Caco-2 (cell line): ENCODE measurements at places on chromosomes 13 and 19. TPM values are rescaled to one million over a fixed set of nuclear protein-coding genes. Genes with fewer than 3 reads are reported as not detected.

CILP2 gene
- total RNA-seq = 1.1 and 1.3 TPM in 2 replicates

GDF15 gene
- total RNA-seq = 55.3 and 56.1 TPM in 2 replicates

ZNF444 gene
- total RNA-seq = 92.2 and 95.6 TPM in 2 replicates

DNA sequence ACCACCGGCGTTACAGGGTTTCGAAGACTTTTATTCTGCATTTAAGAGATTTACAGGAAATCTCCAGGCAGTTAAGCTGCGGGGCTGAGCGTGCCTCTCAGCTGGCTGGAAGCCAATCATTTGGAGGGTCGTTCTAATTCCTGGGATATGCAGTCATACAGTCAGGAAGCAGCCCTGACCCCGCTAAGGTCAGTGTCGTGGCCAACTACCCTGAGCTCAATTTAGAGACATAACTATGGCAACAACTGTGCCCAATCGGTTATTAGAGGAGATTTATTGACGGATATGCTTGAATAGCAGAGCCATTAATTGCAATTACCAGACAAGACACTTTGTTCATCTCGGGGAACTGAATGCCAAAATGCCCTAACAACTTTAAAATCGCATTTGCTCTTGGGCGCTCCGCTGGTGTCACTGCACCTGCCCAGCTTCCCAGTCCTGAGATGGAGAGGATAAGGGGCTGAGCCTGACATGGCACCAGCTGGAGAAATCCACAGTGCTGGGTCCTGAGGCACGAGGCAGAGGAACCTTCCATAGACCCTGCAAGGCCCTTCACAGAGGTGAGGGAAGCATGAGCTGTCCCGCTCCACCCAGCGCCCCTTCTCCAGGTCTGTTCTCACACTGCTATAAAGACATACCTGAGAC, 15.1 kb upstream of the ZNF507 start:
- no peak for DNase-seq
- no peak overlapping the region for H3K4me3 ChIP-seq
- H3K36me3 ChIP-seq = no peaks in the 10 kb centered on the region
- no peak overlapping the region for H3K27ac ChIP-seq
- no peaks in the 10 kb centered on the region for H3K27me3 ChIP-seq

DNA sequence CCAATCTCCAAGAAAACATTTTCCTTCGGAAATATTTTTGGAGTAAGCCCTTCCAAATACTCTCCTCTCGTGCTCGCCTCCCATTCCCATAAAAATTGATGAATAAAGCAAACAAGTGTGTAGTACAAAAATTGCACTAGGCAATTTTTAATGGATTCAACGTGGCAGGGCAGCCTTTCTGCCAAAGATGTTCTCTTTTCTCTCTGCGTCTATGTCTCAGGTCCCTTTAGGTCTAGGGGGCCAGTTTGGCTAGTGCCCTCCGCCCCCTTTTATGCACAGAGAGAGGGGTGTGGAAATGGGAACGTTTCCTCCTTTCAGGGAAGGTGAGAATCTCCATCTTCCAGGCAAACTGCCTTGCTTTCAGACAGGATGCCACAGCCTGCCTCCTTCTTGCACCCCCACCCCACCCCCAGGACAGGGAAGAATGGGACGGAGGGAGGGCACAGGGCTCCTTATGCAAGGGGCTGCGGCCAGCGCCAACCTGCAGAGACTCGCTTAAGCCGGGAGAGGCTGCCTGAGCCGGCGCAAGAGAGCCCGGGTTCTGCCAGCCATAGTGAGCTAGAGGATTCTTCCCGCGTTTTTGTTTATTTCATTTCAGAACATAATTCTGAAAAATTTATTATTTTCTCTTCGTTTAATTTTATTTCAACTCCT, 2.7 kb upstream of the ZIC2 start:
- peaks cover 18% of the 10 kb centered on the region for H3K4me1 ChIP-seq
- no peak overlapping the region for H3K27ac ChIP-seq
- peaks cover 10% of the 10 kb centered on the region for H3K27me3 ChIP-seq
- no peak overlapping the region for H3K4me3 ChIP-seq
- no peak for DNase-seq
- no peaks in the 10 kb centered on the region for H3K36me3 ChIP-seq

- no peaks in the 10 kb centered on the region for H3K36me3 ChIP-seq
- H3K27me3 ChIP-seq = no peaks in the 10 kb centered on the region
- peaks cover 13% of the 10 kb centered on the region for H3K4me1 ChIP-seq
- no peak for DNase-seq
- no peak overlapping the region for H3K27ac ChIP-seq
- no peak overlapping the region for H3K4me3 ChIP-seq
Observed at GRCh38 chr13:98677398-98677797, 75.1 kb downstream of the SLC15A1 start.

DNA sequence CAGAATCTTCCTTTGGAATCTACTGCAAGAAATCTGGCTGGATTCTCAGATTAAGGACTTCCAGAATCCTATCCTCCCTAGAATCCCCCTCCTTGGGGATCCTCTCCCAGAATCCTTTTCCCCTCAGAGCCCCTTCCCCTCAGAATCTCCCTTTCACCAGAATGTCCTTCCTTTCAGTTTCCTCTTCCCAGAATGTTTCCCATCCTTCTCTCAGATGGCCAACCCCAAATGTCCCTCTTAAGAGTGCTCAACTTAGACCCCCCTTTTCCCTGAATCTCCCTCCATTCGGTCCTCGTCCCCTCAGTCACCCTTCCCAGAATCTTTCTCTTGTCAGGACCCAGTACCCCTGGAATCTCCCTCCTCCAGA, 584 bp upstream of the RPS16 start:
- no peaks in the 10 kb centered on the region for H3K27me3 ChIP-seq
- peaks cover 7% of the 10 kb centered on the region for H3K36me3 ChIP-seq
- peak overlapping the region; percentile 93 for H3K27ac ChIP-seq
- DNase-seq = no peak
- peaks cover 18% of the 10 kb centered on the region for H3K4me1 ChIP-seq

- no peak overlapping the region for H3K27ac ChIP-seq
- DNase-seq = no peak
- H3K27me3 ChIP-seq = no peaks in the 10 kb centered on the region
- H3K4me1 ChIP-seq = no peaks in the 10 kb centered on the region
- H3K36me3 ChIP-seq = no peaks in the 10 kb centered on the region
Observed at GRCh38 chr13:29411481-29411880, 184.0 kb downstream of the SLC7A1 start.
